Cortex of kidney (tissue), 1 donor: ENCODE measurements at places on chromosomes 2 and 18.

DNA sequence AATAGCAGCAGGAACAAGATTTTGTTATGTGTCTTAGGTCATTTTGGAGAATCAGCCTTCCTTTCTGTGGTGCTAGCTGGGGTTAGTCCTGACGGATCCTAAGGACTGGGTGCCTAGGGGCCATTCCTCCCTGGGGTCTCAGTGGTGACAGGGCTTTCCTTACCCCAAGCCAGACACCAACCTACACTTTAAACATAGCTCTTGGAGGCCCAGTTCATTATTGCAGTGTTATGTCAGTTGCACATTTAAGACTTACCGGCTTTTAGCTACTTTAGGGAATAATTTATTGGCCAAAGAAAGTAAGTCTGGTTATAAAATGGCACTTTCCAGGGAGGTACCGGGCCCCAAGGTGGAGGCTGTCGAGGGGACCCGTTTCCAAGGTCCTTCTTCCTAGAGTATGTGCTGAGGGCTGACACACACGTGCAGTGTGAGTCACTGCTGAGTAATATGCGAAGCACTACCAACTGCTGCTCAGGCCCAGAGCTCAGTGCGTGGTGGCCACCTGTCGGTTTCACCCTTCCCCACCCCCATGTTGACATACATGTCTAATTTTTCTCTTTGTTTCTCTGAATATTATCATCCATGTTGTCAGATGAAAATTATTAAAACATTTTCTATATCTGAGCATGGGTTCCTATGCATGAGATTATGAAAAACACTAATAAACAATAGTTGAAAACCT is 37.0 kb upstream of the GRHL1 start:
- no peak for DNase-seq

DNA sequence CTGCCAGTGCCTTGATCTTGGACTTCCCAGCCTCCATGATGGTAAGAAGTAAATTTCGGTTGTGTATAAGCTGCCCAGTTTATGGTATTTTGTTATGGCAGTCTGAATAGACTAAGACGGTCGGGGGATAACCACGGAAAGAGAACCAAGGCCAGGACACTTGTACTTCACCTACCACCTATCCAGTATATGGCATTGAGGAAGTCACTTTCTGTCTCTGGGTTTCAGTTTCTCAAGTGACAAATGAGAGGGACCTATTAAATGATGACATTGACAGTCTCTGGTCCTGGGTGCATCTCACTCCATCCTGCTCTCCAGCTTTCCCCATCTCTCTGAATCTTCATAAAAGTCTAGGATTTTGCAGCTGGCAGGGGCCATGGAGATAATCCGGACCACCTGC is 183.8 kb upstream of the MSH6 start:
- no peak for DNase-seq

GRCh38 chr18:70082430-70082829 is 123.1 kb downstream of the RTTN start:
- DNase-seq: no peak

GRCh38 chr2:102436323-102436722 is 13.4 kb downstream of the IL18RAP start:
- DNase-seq: no peak

GRCh38 chr2:168239281-168239680 is 8.1 kb downstream of the STK39 start:
- no peak for DNase-seq
